ENCODE measurements at places on chromosomes 5 and 9.
A peak's percentile ranks its signal among the peaks of the same experiment; 100 is the strongest.

DNA sequence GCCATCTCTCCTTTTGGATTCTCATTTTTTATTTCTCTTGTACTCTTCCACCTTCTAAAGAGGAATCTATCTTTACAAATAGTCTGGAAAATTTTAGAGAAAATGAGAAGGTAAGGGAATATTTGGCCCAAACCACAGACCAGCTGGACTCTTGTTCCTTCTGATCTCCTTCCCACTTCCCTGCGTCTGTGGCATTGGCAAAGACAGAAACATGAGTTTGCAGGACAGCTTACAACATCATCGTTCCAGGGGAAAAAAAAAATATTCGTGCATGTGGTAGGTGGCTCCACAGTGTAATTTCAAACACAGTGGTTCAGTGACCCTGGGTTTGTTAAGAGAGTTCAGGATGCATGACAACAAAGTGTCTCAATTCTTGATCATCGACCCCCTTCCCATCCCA is 755.0 kb downstream of the DNAH5 start:
- no peak for DNase-seq

- peak; percentile 14 for DNase-seq
These were observed 49.7 kb upstream of the FST start for GRCh38 chr5:53430618-53431252.

DNA sequence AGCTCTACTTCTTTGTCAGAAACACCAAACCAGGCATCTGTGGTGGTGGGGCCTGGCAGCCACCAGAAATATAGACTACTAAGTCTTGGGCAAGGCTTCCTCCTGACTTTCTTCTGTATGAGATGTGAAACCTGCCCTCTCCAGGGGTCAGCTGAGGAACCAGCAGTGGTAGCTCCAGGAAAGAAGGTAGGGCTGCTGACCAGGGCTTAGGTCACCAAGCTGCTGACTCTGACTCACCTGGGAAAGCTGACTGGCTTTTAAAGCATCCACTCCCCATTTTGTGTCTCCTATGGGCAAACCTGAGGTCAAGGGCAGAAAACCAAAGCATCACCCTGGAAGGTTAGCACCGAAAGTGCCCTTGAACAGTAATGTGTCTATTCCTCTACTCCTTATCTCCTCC is 10.4 kb upstream of the SH3TC2 start:
- DNase-seq, result peak; percentile 45

GRCh38 chr9:22986556-22986955 is 539.9 kb downstream of the DMRTA1 start:
- no peak for DNase-seq

- no peak for DNase-seq
These were observed 573.2 kb downstream of the CCDC171 start for GRCh38 chr9:16126042-16126441.

DNA sequence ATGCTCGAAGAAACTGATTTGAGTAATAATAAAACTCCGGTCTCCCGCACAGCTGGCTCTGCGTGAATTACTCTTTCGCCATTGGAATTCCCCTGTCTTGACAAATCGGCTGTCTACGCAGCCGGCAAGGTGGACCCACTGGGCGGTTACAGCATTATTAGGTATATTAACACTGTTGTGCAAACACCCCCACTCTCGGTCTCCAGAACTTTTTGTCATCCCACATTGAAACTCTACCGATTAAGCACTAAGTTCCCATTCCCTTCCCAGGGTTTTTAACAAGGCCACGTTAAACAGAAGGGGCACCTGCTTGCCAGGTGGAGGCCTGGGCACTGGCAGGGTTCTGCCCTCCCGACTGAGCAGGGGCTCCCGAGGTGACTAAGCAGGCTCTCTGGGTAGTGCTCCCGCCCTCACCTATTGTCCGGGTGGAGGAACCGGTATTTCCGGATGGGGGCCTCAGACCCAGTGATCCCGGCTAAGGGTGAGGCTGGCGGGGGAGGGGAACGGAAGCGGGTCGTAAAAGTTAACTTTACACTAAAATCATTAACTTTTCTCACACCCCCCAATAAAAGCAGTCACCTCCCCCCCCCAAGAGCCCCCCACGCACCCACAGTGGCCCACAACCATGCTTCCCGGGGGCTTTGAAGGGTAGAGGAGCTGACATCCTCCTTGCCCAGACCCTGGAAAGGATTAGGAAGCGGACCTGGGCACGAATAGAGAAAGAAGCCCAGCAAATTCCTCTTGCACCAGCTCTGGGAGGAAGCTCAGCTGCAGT is 53.5 kb upstream of the TJP2 start:
- no peak for DNase-seq

GRCh38 chr5:169413416-169413815 is 112.5 kb upstream of the SLIT3 start:
- DNase-seq, result no peak

- DNase-seq, result no peak
These were observed 210.7 kb downstream of the C9orf50 start for GRCh38 chr9:129410226-129410625.

- no peak for DNase-seq
These were observed 74.9 kb downstream of the GTF3C4 start for GRCh38 chr9:132744881-132745755.

DNA sequence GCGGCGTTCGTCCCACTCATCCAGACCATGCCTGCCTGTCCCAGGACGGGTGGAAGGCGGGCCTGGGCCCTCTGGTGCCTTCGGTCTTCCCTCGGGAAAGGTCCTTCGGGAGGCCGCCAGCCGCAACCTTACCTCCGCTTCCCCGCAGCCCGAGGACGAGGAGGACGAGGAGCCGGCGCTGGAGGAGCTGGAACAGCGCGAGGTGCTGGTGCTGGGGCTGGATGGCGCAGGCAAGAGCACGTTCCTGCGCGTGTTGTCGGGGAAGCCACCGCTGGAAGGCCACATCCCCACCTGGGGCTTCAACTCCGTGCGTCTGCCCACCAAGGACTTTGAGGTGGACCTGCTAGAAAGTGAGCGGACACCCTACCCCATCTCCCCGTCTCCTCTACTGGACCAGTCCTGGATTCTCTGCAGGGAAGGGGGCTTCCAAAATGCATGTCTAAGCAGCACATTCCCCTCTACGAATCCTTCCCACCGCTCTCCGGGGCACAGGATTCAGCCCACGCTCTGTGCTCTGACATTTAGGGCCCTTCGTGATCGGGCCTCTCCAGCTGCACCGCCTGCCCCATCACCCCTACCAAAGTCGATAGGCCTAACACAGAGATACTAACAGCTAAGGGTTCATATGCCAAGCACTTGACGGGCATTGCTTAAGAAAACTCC is 1.1 kb downstream of the ARL10 start:
- DNase-seq, result no peak

DNA sequence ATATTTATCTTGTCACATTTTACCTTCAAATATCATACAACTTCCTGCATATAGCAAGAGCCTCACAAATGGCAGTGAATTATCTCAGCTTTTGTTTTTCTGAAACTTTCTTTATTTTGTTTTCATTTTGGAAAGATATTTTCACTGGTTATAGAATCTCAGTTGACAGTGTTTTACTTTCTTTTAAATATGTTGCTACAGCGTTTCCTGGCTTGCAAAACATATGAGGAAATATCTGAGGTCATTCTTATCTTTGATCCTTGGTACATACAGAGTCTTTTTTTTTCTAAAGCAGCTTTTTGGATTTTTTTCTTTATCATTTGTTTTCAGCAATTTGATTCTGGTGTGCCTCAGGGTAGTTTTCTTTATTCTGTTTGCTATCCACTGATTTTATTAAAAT is 77.6 kb upstream of the CEP78 start:
- DNase-seq, result peak; percentile 41

- DNase-seq, result no peak
These were observed 22.8 kb upstream of the NDST1 start for GRCh38 chr5:150484964-150485692.

DNA sequence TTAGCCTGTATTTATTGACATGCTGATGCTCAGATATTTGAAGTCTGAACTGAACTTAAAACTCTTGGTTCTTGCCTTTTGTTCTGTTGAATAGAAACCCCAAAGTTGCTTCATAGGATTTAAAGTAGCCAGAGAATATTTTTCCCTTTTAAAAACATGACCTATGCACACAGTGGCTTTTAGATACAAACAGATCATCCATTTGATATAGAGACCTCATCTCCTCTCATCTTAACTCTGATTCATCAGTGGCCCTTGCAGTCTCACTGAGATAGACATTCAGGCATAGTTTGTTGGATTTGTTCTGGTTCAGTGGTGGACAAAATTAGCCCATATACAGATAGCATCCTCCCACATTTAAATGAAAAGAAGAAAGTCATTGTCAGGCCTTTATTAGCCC is 43.5 kb upstream of the PJA2 start:
- no peak for DNase-seq

DNA sequence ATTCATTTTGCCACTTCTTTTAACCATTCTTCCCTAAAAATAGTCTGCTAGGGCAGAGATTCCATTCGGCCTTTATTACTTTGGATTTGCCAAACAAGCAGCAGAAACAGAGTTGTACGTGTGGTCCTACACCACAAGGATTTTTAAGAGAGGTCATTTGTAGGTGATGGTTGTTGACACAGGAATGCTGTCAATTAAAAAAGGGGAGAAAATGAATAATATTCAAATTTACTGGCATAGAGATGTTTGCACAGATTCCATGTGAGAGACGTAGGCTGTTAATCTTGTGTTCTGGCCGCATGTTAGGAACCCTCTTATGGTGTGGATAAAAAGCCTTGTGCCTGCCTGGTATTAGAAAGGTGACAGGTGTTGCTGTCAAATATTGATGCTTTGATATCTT is 34.9 kb downstream of the TRIO start:
- DNase-seq, result no peak

DNA sequence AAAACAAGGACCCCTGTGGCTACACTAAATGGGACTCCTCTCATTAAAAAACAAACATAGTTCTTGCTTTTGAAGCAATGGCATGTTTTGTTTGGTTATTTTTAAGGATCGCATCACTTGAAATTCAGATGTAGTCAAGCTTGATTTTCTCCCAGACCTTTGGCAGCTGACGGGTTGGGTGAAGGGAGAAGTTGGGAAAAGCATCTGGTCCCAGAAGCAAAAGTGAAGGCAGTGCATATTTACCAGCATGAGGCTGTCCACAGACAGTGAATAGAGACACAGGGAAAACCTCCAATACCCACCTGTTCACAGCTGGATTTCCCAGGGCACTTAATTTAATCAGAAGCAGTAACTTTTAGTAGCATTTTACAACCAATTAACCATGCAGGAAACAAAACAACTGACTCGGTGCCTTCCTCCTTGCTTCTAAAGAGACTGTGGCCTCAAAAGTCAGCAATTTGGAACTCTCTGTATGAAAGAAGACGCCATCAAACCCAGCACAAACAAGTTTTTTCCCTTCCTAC is 245.4 kb downstream of the EBF1 start:
- no peak for DNase-seq

- no peak for DNase-seq
These were observed 71.4 kb downstream of the SEMA4D start for GRCh38 chr9:89426384-89426961.

GRCh38 chr9:70412832-70413463 is 1.5 kb downstream of the KLF9 start:
- DNase-seq, result peak; percentile 85

Data from suppressor macrophage treated with lipopolysaccharide for 4 hours (primary cell).